Ovary (tissue), 10 donors: ENCODE measurements at places on chromosomes 6 and 20. TPM values are rescaled to one million over a fixed set of nuclear protein-coding genes. Genes with fewer than 3 reads are reported as not detected.

DNA sequence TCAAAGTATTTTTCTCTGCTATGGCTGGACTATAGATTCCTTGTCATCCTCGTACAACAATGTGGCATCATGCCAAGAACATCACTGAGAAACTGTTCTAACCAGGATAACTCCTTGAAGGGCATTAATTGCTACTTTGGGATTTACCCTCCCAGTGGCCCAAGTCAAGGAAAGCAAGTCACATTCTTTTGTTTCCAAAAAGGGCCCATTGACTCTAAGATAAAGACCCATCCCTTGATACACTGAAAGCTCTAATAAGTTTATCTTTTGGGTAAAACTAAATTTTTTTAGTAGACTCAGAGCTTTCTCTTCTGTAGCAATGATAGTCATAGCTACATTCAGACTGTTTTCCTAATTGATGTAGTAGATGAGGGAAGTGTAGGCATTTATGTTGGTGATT lies at the start of gene OR2J3:
OR2J3 (plus strand) TSS at position 301 of the 400 bp plus-strand sequence. CDS start 3,833 bp downstream, outside the sequence.
- no peak within 1 kb of the TSS for H3K27ac ChIP-seq
- no peak within 1 kb of the TSS for H3K4me3 ChIP-seq
- H3K4me1 ChIP-seq: no peaks in the 10 kb centered on the region
- no peaks in the 10 kb centered on the region for H3K27me3 ChIP-seq
- DNase-seq: no peak

- H3K4me3 ChIP-seq: no peak overlapping the region
- no peaks in the 10 kb centered on the region for H3K27me3 ChIP-seq
- DNase-seq: no peak
Measured at GRCh38 chr20:32571566-32571965, 13.6 kb downstream of the NOL4L start.

- H3K4me3 ChIP-seq: no peak overlapping the region
- no peaks in the 10 kb centered on the region for H3K36me3 ChIP-seq
- no peaks in the 10 kb centered on the region for H3K27me3 ChIP-seq
Measured at GRCh38 chr20:59955131-59955796, 3.0 kb upstream of the CDH26 start.

DNA sequence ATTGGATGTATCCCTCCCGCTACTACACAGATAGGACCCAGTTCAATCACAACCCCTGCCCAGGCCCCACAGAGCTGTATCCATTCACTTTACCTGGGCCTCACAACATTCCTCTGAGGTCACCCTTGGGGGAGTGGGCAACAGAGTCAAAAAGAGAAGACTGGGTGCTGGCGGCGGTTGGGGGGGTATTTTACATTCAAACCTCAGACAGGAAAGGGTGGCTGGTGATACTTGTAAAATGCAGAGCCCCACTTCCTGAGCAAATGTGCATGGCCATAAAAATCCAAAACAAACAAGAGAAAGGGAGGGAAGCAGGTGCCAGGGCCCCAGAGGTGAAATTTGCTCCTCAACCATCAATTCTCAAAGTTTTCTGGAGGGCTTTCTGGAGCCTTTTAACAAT lies 3.5 kb downstream of the LRFN2 start:
- peaks cover 2% of the 10 kb centered on the region for H3K4me1 ChIP-seq
- DNase-seq: no peak
- no peak overlapping the region for H3K4me3 ChIP-seq
- no peaks in the 10 kb centered on the region for H3K36me3 ChIP-seq

GRCh38 chr6:25405442-25405841 lies 126.3 kb downstream of the CARMIL1 start:
- no peak overlapping the region for H3K27ac ChIP-seq
- H3K4me3 ChIP-seq: no peak overlapping the region
- H3K27me3 ChIP-seq: no peaks in the 10 kb centered on the region
- DNase-seq: no peak
- H3K36me3 ChIP-seq: no peaks in the 10 kb centered on the region

DNA sequence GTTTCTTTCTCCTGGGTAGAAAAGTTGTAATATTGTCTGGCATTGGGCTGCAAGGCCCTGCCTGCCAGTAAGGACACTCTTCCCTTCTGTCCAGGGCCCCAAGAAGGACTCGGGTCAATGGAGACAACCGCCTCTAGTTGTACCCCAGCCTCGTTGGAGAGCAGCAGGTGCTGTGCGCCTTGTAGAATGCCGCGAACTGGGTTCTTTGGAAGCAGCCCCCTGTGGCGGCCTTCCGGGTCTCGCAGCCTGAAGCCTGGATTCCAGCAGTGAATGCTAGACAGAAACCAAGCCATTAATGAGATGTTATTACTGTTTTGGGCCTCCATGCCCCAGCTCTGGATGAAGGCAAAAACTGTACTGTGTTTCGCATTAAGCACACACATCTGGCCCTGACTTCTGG lies 37.0 kb downstream of the PLCG1 start:
- peaks cover 5% of the 10 kb centered on the region for H3K4me1 ChIP-seq
- H3K27ac ChIP-seq: peak overlapping the region; percentile 39
- no peaks in the 10 kb centered on the region for H3K36me3 ChIP-seq
- H3K27me3 ChIP-seq: no peaks in the 10 kb centered on the region
- peak; percentile 31 for DNase-seq

GRCh38 chr20:9993137-9993536 lies 41.6 kb upstream of the ANKEF1 start:
- H3K27ac ChIP-seq: no peak overlapping the region
- H3K4me1 ChIP-seq: no peaks in the 10 kb centered on the region
- H3K36me3 ChIP-seq: no peaks in the 10 kb centered on the region
- no peaks in the 10 kb centered on the region for H3K27me3 ChIP-seq

The PRR18 gene
- total RNA-seq: not detected
